ENCODE measurements at places on chromosomes 7 and 10.

- DNase-seq = no peak
Observed at GRCh38 chr10:114315566-114316420, 76.7 kb downstream of the VWA2 start.

- DNase-seq = no peak
Observed at GRCh38 chr10:104922810-104923209, 281.7 kb downstream of the SORCS3 start.

DNA sequence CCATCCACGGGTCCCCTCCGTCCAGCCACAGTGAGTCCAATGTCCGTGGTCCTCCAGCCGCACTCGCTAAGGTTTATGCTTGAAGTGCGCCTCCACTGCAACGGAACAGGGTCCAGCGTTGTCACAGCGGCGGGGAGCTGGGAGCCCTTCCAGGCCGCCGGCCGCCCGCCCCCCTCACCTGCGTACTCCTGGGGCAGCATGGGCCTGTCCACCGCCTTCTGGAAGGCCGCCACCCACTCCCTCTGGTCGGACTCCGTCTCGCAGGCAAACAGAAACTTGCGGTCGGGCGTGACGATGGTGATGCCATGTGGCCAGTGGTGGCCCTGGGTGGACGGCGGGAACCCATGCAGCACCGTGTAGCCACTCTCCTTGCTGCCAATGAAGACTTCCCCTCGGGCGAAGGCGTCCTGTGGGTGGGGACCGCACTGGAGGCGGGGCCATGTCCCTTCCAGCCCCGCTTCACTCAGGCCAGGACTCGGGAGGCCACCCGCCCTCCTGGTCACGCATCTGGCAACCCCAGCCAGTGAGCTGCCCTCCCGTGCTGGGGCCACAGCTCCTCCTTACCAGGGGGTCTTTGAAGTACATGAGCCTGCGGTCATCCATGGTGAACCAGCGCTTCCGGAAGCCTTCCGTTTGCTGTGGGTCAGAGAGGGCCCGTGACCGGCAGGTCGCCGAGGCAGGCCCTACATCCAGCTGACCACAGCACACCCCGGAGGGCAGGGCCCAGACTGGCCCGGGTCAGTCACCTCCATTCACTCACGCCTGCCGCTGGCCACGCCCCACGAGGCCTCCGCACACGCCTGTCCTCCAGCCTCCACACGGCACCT, 22.7 kb downstream of the GET4 start:
- no peak for DNase-seq

DNA sequence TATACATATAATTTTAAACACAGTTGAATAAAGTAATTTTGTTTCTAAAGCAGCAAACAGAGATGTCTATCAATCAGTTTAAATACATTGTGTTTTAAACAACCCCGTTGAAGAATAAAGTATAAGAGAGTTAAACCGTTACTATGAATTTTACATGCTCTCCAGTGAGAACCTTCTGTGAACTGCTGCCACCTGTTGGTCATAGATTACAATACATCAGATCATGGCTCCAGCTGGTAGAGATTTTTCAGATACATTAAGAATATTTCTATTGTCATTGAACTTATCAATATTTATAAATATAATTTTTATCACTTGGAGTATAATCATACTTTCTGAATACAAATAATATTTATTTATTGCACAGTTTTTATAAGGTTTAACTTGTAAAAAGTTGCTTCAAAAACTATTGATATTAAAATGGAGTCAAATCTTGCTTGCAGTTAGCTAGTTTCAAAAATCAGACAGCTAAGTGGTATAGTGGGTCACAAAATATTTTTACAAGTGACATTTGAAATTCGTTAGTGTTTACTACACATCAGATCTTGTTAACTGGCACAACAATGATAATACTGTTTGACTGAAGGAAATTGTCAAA, 561.2 kb upstream of the PHF14 start:
- DNase-seq = no peak

DNA sequence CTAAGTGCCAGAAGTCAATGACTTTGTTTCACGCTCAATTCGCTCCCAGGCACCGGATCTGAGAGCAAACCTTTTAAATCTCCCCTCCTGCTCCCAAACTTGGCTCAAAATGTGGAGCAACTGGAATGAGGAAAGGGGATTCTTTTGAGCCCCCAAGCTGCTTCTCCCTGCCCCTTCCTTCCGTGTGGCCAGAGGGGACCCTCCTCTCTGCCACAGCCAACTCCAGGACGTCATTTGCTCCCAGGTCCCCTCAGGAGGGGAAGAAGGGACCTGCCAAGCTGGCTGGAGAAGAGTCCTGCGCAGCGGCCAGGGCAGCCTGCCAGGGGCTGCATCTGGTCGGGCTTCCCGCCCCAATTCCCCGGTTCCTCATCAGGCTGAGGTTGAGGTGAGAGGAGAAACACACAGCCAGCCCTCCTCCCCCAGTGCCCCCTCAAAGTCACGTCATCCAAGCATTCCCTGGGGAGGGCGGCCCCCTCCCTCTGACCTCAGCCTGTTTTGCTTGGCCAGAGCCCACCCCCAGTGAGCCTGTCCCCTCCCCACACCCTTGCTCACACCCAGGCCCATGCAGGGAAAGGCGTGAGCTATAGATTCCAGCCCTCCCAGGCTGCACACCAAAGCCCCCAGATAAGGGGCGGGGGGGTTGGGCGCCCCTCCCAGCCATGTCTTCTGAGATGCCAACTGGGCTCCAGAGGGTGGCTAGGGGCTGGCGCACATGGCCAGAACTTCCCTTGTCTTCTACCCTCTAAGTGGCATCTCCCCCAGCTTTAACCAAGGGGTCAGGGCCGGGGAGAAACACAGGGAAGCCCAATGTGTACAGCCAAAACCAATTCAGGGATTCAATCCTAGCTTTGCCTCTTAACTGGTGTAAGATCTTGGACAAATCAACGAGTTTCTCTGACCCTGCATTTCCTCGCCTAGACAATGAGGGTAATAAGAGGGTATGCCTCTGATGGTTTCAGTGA, 35.0 kb downstream of the SH3PXD2A start:
- DNase-seq = no peak

- peak; percentile 36 for DNase-seq
Observed at GRCh38 chr10:30002426-30003266, 56.7 kb downstream of the JCAD start.

- DNase-seq = no peak
Observed at GRCh38 chr7:158858592-158859503, 2.5 kb downstream of the DYNC2I1 start.

GRCh38 chr7:90351987-90352386, 5.5 kb downstream of the GTPBP10 start:
- no peak for DNase-seq

GRCh38 chr10:100670828-100671479, 74.4 kb upstream of the PAX2 start:
- DNase-seq = peak; percentile 28
